Foreskin keratinocyte (primary cell): ENCODE measurements at places on chromosomes 5 and 9. TPM values are rescaled to one million over a fixed set of nuclear protein-coding genes. Genes with fewer than 3 reads are reported as not detected.

The NKD2 gene
- polyA plus RNA-seq = not detected in 2 replicates

The PCDHB8 gene
- not detected in 2 replicates for polyA plus RNA-seq

The SSBP2 gene
- 6.3 and 6.5 TPM in 2 replicates for polyA plus RNA-seq

The SLF1 gene
- 3.2 and 5.3 TPM in 2 replicates for polyA plus RNA-seq

The C9orf50 gene
- polyA plus RNA-seq = not detected in 2 replicates

The CDX1 gene
- polyA plus RNA-seq = not detected in 2 replicates

The ANXA2R gene
- 0.48 and 0.68 TPM in 2 replicates for polyA plus RNA-seq

The FOXI1 gene
- not detected in 2 replicates for polyA plus RNA-seq
